ENCODE measurements at places on chromosomes 7 and 10. TPM values are rescaled to one million over a fixed set of nuclear protein-coding genes. Genes with fewer than 3 reads are reported as not detected.

TSPAN15 gene
- 51.9 TPM for total RNA-seq

MMD2 gene
- total RNA-seq, result 1.1 TPM

DNA sequence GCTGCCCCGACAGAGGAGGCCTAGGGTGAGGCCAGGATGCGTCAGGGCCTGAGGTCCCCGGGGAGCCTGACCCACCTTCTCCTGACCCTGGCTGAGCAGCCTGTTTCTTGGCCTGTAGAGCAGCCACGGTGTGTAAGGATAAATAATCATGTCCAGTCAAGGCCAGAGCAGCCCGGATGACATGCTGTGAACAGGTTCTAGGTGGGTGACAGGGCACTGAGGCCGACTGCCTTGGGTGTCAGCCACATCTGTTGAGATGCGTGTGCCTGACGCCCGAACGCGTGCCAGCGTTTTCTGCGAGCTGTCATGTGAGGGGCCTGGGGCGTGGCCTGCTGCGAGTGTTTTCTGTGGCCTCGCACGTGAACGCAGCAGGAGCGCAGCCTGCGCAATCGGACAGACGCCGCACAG lies 118.3 kb downstream of the FAM53B start:
- no peak for ATAC-seq

DNA sequence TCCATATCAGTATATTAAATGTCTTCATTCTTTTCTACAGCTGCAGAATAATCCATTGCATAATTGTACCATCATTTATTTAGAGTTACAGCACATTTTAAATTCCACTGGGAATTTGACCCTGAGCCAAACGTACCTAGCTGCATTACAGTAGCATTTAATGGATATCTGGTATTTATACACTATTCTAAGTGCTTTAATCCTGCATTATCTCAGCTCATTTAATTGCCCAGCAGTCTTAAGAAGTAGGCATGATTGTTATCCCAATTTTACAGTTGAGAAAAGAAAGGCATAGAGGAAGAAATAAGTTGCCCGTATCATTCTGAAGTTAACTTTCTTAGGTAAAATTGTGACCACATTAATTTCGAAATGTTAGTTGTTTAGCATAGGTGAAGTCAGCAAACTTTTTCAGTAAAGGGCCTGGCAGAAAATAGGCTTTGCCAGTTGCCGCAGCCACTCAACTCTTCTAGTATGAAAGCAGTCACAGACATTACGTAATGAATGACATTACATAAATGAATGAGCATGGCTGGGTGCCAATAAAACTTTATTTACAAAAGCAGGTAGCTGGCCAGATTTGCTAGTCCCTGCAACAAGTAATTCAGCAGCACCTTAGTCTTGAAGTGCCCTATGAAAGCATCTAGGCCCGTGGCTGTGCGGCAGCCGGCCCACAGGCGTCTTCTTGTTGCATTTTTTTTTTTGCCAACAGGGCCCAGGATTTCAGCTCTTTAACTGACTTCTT lies 30.0 kb downstream of the GUSB start:
- no peak for ATAC-seq
